ENCODE measurements at places on chromosomes 3 and 15.

GRCh38 chr15:37142371-37142770 is 42.0 kb upstream of the MEIS2 start:
- no peak for DNase-seq

DNA sequence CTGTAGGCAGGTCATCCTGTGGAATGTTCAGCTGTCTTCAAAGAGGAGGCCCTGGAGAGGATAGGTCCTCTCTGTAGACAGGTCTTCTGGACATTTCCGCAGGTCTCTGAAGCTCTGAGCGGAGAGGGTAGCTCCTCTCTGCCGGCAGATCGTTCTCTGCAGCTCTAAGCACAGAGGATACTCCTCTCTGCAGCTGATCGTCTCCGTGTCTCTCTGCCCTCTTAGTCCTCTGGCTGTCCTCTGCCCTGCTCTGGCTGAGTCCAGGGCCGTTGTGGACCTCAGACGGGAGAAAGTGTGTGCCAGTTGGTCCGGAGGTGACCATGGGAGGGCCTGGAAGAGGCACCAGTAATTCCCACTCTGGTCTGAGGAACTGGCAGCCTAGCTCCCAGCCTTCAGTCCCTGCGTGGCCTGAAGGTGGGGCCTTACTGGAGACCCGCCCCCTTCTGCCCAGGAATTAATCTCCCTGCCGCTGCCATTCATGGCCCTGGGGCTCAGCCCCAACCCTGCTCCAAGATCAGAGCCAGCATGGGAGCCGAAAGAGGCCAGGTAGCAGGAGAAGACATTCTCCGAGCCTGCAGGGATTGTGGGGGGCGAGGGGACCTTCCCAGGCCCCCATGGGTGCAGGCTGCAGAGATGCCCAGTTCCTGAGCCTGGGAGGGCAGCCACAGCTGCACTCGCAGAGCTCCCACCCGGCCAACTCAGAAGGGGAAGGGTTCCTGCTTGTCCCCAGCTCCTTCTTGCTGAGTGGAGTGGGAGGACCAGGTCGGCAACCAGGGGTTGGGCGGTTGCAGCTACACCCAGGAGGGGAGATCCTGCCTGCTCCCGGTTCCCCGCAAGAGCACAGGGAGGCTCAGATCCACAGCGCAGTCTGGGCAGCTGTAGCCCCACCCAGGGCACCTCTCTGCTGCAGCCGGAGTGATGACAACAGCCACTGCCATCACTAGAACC is 488.7 kb downstream of the RSL24D1 start:
- no peak for DNase-seq

GRCh38 chr3:72376956-72377710 is 471.1 kb downstream of the SHQ1 start:
- no peak for DNase-seq

DNA sequence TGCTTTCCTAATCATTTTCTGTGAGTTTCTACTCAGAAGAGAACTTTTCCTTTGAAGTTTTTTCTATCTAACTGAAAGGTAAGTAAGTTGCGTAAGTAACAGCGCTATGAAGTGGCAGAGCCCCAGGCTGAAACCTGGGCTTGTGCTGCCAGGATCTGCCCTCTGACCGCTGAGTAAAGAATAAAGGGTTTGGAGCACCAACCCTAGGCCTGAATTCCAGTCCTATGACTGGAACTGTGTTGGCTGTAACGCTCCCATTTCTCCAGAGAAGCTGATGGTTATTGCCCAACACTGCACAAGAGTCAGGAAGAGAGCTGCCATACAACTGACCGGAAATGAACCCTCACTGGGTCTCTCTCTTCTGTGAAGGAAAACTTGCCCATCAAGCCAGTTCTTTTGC is 87.0 kb downstream of the FOXB1 start:
- DNase-seq = no peak

Measured in aorta (tissue), 5 donors.